Cardiac septum (tissue), 1 donor: ENCODE measurements at places on chromosomes 7 and 10. TPM values are rescaled to one million over a fixed set of nuclear protein-coding genes. Genes with fewer than 3 reads are reported as not detected.

Gene PVRIG
- total RNA-seq, result not detected

Gene PLEKHS1
- not detected for total RNA-seq

Gene SYT15B
- 4.6 TPM for total RNA-seq

Gene AGBL3
- total RNA-seq, result 1.4 TPM

Gene FBXW4
- 108 TPM for total RNA-seq

Gene FAM13C
- total RNA-seq, result 7.5 TPM

Gene MXI1
- total RNA-seq, result 59.2 TPM

Gene HECTD2
- total RNA-seq, result 13.2 TPM

Gene HABP2
- total RNA-seq, result not detected

Gene FOXP2
- total RNA-seq, result 1.9 TPM

Gene MUC12
- total RNA-seq, result 0.19 TPM

Gene PDZD7
- 0.40 TPM for total RNA-seq

Gene SPDYE2
- total RNA-seq, result not detected

Gene PAPOLB
- total RNA-seq, result 0.05 TPM

Gene CNPY1
- total RNA-seq, result not detected

Gene TCF7L2
- total RNA-seq, result 11.7 TPM

Gene ORC5
- total RNA-seq, result 8.6 TPM

Gene FGL2
- total RNA-seq, result 6.0 TPM

Gene METTL27
- total RNA-seq, result 0.35 TPM

Gene CLRN3
- not detected for total RNA-seq
